Kidney tubule cell (primary cell): ENCODE measurements at places on chromosomes 7 and 10.

DNA sequence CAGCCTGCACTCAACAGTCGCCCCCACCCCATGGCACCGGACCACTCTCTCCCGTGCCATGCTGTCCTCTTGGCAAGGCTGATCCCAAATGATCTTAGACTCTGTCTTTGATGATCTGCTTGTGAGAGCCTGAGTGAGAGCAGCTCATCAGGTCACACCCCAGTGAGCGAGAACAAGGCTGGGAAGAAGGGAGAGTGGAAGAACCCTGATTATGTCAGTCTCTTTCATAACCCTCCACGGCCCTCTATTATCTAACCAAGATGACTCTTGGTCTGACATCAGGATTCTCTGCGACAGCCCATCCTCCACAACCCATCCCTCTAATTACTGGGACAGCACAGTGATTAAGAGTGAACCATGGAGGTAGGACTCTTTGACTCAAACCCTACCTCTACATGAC lies 53.1 kb upstream of the C7orf33 start:
- peak; percentile 80 for DNase-seq

DNA sequence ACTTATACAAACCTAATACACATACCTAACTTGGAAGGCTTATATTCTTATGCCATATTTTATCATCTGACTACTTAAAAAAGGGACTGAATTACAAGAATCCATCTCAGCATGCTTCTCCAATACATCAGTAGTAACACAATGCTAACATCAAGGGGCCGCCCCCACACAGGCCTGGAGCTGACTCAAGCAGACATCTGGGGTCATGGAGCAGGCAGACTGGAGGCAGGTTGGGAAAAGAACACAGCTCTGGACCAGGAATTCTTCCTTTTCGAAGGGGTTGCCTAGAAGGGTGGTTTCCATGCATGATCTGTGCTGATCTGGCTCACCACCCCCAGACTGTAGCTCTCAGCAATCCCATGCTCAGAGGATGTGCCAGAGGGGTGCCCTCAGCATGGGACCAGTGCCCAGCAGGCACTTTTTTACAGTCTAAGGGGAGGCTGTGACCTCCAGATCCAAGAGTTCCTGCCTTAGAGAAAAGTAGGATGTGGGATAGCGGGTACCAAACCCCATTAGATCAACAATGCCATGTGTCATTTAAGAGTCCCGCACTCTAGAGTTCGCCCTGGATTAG lies 26.1 kb upstream of the DUSP5 start:
- DNase-seq, result peak; percentile 50

DNA sequence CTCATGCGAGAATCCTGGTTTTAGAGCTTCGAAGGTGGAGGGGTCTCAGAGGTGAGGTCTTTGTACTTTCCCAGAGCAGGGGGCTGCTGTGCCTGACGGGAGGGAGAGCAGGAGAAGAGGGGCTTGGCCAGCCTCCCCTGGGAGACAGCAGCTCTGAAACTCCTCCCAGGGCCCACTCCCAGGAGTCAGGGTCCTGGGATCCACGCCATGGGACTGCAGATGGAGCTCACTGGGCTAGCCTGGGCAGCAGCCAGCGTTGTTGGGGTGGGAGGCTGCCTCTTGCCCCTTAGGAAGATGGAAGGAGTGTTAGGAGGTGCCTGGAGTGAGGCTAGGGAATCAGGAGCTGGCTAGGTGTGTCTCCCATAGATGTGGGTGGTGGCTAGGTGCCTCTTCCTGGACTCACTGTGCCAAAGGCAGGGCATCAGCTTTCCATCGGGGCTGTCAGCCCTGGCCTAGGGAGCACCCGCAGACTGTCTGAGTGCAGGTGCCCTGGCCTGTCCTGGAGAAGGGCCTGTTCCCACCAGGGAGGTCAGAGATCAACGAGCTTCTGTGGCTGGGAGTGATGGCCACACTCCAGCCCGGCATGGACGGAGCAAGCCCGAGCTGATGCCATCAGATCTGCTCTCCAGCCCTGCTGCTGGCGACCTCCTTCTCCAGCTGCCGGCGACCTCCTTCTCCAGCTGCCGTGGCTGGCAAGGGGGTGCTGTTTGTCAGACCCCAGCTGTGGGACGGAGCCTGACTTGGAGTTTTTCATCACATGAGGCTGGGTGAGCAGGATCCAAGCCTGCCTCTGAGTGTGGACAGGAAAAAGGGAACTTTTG lies 111.3 kb downstream of the PTPN20 start:
- no peak for DNase-seq

- no peak for DNase-seq
Measured at GRCh38 chr10:95729323-95730055, 26.5 kb upstream of the ENTPD1 start.
